ENCODE measurements at places on chromosomes 12 and 14.
A peak's percentile ranks its signal among the peaks of the same experiment; 100 is the strongest.

DNA sequence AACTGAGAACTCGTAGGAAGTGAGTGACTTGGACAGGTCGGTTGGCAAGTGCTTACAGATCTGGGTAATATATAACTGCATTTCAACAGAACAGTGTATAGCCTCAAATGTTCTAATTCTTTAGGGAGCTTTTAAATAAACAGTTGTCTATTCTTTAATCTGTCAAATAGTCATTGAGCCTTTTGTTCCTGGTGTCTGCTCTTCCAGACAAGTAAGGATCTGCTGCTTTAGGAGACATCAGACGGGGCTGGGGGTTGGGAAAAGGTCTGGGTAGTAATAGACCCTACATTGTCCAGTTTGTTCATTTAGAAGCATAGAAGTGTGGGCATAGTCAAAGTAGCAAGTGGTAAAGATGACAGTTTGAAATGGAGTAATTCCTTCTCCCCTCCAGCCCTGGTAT lies 2.0 kb downstream of the PTPN11 start:
- DNase-seq = no peak

- no peak for DNase-seq
Measured at GRCh38 chr12:58302487-58303011, 361.2 kb downstream of the ATP23 start.

GRCh38 chr14:64703395-64704142 lies 655 bp upstream of the PLEKHG3 start:
- no peak for DNase-seq

DNA sequence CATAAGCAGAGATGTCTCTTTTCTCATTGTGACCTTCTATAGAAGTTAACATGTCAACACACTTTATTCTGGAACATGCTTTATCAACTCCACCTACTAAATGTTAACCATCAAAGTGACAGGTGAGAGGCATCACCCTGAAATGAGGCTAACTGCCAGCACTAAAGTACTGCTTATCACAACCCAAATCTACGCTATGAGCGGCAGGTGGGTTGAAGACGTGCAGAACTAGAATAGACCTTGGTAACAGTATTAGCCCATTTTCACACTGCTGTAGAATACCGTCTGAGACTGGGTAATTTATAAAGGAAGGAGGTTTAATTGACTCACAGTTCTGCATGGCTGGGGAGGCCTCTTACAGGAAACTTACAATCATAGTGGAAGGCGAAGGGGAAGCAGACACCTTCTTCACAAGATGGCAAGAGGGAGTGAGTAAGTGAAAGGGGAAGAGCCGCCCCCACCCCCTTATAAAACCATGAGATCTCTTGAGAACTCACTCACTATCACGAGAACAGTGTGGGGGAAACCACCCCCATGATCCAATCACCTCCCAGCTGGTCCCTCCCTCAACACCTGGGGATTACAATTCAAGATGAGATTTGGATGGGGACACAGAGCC lies 359.0 kb downstream of the SEC23A start:
- no peak for DNase-seq

GRCh38 chr12:61011767-61012423 lies 1248.3 kb upstream of the USP15 start:
- DNase-seq = no peak

DNA sequence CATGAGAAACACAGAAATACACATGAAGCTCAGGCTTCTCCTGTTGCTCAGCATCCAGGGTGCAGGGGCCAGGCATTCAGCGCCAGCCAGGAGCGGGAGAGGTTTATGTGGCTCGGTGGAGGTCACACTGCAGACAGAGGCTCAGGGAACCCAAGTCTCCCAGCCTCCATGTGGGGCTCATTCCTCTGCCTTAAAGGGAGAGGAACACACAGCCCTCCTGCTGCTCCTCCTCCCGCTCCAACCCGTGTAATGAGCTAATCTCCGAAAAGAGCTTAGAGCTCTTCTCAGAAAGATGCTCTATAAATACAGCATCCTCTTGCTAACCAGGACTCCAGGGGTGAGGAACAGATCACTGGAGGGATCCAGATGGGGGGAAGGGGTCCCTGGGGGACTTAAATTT lies 28.2 kb downstream of the FGF6 start:
- DNase-seq = no peak

DNA sequence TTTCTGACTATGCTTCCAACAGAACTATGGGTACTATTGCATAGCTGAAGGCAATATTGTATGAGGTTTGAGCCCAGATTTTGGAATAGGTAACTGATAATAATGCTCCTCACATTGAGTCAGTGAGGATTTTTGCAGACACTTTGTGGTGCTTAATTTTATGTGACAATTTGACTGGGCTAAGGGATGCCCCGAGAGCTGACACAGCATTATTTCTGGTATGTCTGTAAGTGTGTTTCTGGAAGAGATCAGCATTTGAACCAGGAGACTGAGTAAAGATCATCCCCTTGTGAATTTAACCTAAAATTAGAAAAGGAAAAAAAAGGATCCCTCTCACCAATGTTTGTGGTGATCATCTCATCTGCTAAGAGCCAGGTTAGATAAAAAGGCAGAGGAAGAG lies 404.9 kb downstream of the AEBP2 start:
- DNase-seq = no peak

- peak; percentile 64 for DNase-seq
Measured at GRCh38 chr12:54173066-54173726, 15.6 kb downstream of the SMUG1 start.

DNA sequence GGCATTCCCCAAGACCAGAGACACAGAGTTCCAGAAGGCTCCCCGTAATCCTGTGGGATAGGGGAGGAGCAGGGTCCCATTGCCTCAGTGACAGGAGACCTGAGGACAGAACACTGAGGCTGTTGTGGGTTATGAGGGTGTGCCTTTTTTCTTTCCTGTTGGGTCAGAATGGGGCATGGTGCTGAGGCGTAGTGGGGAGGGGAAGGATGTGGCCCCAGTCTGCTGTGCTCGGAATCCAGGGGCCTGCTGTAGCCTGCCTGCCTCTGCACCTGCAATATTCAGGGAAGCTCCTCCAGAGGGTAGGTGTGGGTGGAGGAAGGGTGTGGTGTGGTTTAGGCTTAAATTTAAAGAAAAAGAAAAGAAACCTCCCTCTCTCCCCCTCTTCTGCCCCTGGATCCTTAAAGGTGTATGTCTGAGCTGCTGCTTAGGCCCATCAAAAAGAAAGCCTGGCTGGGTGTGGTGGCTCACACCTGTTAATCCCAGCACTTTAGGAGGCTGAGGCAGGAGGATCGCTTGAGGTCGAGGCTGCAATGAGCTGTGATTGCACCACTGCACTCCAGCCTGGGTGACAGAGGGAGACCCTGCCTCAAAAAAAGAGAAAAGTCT lies 18.7 kb downstream of the PLEKHG3 start:
- no peak for DNase-seq

GRCh38 chr12:3084742-3085141 lies 7.6 kb downstream of the TSPAN9 start:
- no peak for DNase-seq

DNA sequence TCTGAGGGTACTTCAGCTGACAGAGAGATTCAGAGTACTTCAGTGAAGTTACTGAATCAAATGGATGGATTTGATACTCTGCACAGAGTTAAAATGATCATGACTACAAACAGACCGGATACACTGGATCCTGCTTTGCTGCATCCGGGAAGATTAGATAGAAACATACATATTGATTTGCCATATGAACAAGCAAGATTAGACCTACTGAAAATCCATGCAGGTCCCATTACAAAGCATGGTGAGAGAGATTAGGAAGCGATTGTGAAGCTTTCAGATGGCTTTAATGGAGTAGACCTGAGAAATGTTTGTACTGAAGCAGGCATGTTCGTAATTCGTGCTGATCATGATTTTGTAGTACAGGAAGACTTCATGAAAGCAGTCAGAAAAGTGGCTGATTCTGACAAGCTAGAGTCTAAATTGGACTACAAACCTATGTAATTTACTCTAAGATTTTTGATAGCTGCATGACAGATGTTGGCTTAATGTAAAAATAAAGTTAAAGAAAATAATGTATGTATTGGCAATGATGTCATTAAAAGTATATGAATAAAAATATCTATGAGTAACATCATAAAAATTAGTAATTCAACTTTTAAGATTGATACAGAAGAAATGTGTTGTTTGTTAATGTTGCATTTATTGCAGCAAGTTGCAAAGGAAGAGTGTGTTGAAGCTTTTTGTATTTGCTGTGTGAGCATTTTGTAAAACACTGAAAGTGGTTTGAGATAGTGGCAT lies 136.1 kb upstream of the RAP1B start:
- DNase-seq = no peak
